ENCODE measurements at places on chromosomes 12 and 14.

DNA sequence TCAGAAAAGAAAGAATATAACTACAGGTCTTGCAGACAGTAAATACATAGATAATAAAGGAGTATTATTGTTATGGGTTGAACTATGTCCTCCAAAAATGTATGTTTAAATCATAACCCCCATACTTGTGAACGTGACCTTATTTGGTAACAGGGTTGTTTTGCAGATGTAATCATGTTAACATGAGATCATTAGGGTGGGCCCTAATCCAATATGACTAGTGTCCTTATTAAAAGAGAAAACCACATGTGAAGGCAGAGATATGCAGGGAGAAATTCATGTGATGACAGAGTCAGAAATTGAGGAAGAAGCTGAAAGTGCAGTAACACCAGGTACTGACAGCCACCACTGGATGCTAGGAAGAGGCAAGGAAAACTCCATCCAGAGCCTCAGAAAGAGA, 29.0 kb downstream of the MAGOHB start:
- no peak for DNase-seq

DNA sequence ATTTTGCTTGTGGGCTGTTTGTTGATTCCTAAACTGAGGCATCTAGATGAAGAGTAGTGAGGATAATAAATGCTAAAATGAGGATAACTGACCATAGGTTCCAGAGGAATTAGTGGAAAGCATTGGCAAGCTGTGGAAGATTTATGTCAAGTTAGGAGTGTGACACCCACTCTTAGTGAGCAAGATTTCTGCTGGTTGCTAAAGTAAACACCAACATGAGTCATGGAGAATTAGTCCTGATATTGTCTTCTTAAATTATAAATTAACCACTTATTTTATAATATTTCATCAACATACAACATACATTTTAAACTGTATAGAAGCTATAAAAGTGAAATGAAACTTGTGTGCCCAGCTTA, 328.2 kb downstream of the RPL10L start:
- DNase-seq, result no peak

DNA sequence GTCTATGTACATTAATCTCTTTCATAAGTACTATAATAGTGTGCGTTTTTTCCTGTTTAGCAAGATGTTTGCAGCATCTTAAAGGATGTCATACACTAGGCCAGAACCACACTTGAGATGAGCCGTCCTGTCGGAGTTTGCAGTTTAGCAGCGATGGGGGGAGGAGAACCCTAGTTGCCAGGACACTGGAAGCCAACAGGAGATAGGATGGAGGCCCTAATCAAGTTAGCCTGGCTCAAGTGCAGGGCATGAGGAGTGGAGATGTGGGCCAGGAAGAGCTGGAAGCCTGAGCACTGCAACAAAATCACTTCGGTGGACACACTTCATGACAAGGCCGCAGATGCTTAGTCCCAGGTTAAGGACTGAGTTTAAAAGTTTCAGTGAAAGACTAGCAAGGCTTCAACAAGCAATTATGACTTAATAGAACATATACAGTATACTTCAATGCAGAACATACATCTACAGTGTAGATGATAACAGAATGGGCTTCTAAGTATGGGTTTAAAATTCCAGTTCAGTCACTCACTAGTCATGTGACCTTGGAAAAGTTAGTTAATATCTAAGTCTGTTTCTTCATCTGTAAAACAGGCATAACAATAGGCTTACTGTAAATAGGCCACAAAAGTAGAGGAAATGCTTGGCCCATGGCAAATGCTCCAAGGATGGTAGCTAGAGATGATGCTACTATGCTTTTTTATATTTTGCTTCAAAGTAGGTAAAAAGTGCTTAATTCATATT, 77.1 kb downstream of the PTPN21 start:
- DNase-seq, result no peak

- no peak for DNase-seq
These were observed 16.6 kb upstream of the TCP11L2 start for GRCh38 chr12:106285982-106286381.

DNA sequence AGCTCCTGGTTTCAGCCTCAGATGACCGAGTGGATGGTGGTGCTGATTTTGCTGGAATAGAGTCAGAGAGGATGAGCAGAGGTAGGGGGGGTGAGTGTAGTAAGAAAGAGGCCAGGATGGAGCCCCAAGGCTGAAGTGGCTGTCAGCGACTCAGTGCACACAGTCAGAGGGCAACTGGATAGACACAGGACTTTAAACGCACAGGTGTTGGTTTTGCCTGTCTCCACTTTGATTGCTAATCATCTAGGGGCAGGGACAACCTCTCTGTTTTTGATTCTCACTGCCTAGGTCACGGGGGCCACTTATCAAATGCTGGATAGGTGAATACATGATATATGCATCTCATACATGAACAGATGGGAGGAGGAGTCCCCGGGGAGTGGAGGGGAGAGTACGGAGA, 99.5 kb downstream of the EGLN3 start:
- no peak for DNase-seq

- no peak for DNase-seq
These were observed 9.6 kb downstream of the KRT7 start for GRCh38 chr12:52242442-52243258.

GRCh38 chr12:131572626-131573025, 138.3 kb upstream of the SFSWAP start:
- DNase-seq, result no peak

Data from T-helper 1 cell (primary cell).